Stimulated activated CD4-positive, alpha-beta T cell treated with anti-CD3 and anti-CD28 coated beads, TNF-alpha, amount 100 ng/mL, for 4 hours (primary cell): ENCODE measurements at places on chromosomes 5 and 9.

DNA sequence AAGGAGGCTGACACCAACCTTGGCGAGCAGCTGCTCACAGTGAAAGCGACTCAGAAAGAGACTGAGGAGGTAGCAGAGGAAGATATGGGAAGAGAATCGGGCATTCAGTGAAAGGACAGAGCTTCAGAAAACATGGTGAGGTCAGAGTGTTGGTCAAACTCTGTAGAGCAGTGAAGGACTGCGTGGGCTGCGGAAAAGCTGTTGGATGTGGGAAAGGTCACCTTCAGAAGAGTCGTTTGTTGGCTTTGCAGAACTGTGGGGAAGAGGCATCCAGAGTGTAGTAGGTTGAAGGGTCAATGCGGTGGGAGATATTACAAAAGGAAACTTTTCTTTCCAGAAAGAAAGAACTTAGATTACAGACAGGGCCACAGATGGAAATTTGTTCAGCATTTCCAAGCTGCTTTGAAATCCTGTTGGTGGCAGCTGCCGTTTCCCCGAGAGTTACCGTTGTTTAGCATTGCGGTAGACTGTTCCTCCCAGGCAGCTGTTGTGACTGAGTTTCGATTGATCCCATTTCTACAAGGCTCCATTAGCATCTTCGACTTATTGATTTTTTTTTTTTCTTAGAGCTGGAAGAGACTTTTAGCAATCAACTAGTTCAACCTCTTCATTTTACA lies 58.3 kb upstream of the AFAP1L1 start:
- DNase-seq: no peak

DNA sequence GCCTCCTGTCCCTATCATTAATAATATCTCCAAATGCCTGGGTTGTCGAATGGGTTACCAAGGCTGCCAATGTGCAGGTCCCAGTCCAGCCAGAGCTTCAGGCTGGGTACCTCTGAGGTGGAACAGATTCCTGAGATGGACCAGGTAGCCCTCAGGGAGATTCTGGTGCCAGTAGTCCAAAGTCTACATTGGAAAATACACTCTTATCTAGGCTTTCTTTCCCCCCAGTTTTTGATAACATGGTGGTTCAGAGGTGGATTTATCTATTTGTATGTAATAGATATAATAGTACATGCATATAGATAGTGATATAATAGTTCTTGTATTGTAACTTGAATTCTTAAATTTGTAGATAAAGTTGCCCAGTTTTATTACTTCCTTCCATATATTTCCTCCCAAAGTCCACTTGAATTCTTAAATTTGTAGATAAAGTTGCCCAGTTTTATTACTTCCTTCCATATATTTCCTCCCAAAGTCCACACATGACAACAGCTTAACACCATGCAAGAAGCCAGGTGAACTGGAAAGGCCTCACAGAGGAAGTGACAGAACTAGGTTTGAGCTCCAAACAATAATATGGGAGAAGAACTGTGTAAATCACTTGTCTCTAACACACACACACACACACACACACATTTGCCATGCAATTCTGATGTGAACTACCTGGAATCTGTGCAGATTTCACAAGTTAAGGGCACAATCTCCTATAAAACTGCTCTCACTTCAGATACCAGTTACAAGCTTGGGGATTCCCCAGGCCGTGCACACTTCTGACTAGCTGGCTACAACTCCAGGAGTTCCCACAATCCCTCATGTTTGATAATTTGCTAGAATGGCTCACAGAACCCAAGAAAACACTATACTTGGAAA lies 30.7 kb upstream of the ERAP1 start:
- no peak for DNase-seq

DNA sequence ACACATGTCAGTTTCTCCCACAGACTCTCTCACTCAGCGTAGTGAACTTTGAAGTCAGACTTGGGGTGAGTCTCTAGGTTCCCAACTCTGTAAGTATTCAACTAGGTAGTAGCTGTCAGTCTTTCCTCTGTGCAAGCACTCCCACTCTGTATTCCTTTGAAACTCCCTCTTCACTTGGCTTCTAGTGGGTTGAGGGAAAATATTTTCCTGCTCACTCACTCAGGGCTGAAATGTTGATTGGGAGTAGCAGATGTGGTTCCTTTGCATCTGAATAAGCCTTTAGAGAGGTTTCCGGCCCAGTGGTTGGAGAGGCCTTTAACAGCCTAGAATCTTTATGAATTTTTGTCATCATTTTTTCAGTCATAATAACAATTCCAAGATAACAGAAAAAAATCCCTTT lies 18.1 kb upstream of the ARRDC3 start:
- no peak for DNase-seq

DNA sequence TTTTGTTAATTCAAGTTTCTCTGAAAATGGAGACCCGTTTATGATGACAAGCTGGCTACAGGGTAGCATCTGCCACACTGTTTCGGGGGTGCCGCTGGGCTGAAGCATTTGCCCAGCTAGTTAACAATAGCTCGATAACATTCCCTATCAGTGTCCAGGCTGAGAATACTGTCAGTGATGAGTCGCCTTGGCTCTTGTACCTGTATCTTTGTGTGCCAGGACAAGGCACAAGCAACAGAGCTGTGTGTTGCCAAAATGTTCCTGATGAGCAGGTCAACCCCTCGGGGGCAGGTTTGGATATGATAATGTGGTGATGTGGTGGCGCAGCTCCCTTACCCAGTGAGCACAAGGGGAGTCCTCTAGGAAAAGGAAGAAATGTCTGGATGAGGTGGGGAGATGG lies 7.0 kb downstream of the TGFBI start:
- no peak for DNase-seq

DNA sequence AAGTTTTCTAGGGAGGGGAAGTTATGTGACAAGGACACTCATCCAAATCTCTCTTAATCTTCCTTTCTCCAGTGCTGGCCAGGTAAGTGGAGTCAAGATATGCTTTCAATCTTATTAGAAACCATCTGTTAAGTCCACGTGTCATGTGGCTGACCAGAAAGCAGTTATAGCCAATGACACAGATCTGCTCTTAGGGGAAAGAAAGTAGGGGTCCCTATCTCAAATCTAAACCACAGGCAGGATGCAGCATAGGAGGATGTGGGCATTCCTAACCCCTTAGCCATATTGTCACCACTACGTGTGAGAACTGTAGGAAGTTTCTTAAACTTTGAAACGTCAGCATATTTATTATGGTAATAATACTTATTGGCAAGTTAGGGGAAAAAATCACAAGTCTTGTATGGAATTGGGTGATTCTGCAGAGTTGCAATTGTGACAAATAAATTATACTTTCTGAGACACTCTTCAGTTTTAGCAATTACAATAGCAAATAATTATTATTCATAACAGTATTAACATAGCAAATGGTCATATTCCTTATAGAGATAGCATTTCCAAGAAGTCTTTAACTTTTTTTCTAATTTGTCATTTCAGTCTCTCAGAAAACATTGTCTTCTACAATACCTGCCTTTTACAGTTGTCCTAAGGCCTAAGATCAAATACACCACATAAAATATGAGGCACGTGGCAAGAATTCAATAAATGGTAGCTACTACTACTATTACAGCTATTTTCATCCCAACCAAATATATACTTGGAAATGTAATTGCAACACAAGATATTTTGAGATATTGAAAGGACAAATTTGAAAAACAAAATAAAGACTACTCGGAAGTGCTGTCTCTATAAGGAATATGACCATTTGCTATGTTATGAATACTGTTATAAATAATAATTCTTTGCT lies 236.9 kb downstream of the PDE4D start:
- DNase-seq: no peak

DNA sequence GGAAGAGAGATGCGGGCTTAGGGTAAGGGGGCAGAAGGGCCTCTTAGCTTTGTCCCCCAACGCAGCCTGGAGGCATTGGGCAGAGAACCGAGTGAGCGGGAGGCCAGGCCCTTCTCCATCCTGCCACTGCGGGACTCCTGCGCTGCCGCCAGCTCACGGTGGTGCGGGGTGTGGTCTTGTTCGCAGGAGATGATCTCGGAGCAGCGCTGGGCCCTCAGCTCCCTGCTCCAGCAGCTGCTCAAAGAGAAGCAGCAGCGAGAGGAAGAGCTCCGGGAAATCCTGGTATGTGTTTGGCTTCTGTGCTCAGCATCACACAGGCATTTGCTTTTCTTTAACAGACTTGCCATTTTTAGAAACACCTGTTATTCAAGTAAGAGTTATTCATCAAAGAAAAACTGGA lies 41.3 kb downstream of the LRSAM1 start:
- DNase-seq: no peak

DNA sequence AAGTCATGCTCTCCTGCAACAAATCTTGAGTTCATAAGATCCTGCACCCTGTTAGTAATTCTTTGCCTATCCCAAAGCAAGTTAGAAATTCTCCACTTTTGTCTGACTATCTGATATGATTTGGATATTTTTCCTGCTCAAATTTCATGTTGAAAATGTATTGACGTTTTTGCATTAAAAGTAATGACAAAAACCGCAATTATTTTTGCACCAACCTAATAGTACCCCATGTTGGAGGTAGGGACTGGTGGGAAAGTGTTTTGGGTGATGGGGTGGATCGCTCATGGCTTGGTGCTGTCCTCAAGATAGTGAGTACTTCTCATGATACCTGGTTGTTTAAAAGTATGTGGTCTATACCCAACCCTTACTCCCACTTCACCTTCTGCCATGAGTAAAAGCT lies 713.4 kb downstream of the CDH18 start:
- no peak for DNase-seq

DNA sequence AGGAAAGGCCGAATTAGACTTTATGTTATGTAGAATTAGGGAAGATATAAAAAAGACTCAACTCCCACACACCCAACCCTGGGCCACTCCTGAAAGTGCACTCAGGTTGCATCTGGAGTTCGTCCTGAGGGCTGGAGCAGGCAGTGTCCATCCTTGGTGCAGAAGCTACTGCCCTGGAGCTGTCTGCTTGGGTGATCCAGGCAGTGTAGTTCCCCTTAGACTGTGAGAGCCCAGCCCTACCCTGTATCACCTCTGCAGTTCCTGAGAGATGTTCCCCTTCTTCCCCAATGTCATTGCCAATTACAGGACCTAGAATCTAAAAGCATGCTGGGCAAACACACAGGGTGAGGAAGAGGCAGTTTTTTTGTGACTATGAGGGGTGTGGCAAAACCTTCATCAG lies 368.3 kb upstream of the ST8SIA4 start:
- no peak for DNase-seq

DNA sequence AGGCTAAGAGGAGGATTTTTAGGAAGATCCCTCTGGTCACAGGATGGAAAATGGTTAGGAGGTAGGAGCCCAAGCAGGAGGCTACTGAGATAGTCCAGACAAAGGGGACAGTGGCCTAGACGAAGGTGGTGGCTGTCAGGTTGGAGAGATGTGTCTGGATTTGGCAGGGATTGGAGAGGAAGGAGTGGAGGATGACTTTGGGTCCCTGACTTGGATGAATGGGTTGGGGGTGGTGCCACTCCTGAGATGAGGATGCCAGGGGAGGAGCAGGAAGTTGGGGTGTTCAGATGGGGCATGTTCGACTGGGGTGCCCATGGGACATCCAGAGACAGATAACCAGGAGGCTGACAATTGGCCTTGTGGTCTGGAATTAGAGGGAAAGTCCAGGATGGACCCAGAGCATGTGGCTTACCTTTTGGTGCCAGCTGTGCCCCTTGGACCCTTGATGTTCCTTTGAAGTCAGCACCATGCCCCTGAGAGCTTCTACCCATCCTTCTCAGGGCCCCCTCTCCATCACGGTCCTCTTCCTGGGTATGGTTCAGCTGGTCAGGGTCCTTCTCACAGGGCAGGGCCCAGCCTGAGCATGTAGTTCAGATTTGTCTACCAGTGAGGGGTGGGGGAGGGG lies 15.1 kb upstream of the IGFBPL1 start:
- DNase-seq: no peak

DNA sequence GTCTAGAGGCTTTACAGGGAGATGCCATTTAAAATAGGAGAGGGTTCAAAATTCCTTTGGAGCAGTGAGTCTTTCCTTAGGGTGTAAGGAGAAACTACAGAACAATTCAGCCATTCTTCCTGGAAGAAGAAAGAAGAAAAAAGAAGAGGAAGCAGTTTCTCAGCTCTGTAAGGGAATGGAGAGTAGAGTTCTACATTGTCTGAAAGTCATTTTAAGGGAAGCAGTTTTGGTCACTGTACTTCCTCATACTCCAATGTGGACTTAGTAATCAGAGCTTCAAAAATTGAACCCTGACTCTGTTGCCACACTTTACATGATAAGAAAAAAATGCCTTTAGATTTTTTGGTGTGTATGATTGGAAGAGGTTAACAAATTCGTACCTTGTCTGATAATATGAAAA lies 122.4 kb downstream of the LRRC70 start:
- no peak for DNase-seq

DNA sequence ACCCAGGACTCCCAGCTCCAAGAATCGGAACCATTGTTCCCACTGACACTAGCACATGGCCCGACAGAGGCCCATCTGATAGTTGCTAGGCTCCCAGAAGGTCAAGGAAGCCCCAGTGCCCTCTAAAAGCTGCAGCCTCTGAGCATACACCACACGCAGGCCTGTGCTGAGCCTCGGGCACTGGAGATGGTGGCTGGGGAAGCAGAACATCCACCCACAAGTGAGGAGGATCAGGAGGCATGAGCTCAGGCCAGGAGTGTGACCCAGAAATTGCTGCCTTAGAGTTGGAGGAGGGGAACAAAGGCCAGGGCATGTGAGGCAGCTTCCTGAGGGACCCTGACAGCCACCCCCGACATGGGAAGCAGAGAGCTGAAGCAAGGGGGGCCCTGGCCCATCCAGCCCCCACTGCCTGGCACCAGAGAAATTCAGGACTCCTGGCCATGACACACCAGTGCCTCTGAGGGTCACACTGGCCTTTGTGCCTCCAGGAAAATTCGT lies 21.4 kb downstream of the IPPK start:
- no peak for DNase-seq

DNA sequence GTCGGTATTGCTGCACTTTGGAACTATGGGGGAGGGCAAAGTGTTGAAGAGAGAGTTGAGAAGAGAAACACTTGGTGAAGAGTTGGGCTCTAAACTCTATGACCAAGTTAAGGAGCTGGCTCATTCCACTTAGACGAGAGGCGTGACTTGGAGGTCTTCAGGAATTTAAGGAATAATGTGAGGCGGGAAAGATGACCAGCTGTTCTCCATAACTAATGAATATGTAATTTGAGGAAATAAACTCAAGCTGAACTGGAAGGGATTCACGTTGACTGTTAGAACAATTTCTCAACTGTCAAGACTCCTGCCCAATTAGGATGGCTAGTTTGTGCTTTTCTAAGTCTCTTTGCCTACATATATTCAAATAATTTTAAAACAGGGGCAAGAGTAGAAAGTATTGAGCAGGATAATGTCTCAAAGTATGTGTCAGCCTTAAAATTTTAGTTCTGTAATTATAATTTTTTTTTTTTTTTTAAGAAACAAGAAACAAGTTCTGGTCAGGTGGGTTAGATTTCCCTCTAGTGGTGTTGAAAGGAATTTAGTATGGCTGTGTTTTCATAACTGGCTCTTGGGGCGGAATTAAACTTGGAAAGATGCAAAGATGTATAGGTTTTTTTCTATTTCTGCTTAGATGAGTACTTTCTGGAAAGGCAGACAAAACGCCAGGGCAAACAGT lies 33.4 kb downstream of the TMEM252 start:
- no peak for DNase-seq

DNA sequence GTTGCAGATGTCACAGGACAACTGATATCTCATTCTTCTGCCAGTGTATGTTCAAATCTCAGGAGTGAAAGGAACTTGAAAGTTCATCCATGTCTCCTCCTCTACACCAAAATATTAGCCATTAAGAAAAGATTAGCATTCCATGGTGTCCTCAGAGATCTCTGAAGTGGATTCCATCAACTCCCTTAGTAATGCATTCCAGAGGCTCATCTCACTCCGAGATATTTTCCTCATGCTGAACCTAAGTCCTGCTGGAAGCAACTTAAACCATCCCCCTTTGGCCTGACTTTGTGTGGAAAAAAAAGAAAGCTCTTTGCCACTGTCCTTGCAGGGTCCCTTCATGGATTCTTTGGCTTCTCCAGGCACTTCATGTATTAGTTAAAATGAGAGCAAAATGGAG lies 155.7 kb upstream of the ZNF462 start:
- no peak for DNase-seq
